ENCODE measurements at places on chromosomes 5 and 9.
A peak's percentile ranks its signal among the peaks of the same experiment; 100 is the strongest.

DNA sequence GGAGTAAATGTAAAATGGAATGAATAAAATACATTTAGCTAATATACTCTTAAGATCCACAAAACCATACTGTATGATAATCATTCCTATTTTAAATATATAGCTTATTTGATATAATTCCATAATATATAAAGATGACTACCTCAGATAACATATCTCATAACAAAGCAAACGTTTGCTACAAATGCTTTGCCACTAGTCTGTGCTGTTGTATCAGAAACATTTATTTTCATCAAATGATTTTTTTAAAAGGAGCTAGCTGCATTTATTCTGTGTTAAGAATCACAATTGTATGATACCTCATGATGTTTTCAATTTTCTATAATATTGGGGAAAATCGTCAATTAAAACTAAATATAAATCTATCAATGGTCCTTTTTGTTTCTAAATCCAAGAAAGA lies 567.2 kb downstream of the PTPRD start:
- no peak for DNase-seq

DNA sequence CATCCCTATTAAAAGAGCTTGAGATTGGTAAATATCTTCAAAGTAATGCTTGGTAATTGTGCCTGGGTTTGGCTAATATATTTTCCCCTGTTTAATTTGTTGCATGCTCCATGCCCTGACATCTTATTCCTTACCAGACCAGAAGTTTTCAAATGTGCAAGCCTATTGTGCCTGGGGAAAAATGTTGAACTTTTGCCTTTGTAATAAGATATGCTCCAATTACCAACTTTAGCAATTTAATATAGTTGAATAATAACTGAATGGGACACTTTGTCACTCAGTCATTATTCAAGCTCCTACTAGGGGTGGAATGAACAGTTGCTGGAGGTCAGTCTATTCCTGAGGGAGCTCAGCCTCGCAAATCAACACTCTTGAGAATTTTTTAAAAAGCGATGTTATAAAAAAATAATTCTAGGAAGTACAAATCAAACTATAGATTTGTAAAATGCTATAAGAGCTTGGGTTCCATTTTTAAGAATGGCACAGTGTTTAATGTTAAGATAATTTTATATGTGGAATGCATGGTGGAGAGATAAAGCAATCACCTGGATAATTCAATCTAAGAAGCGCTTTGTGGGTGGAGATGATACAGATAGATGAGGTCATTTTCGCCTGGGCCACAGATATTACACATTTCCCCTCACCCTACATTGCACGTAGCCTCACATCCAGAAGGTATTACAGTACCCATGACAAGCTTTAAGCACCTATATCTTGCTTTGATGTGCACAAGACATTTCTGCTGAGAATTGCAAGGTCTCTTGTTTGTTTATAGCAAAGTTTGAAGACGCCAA lies 231.8 kb downstream of the PIK3R1 start:
- DNase-seq = no peak

DNA sequence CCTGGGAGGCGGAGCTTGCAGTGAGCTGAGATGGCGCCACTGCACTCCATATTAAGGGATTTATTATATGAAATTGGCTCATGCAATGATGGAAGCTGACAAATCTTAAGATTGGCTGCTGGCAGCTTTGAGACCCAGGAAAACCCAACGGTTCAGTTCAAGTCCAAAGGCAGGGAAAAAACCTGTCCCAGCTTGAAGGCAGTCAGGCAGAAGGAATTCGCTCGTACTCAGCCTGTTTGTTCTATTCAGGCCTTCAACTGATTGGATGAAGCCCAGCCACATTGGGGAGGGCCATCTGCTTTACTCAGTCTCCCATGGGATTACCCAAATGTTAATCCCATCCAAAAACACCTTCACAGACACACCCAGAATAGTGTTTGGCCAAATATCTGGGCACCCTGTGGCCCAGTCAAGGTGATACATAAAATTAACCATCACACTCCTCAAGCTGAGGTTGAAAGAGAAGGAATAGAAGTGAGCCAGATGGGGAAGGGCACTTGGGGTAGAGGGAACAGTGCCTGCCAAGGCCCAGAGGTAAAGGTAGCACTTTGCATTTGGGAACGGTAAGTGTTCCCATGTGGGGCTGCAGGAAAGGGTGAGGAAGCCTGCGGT lies 8.5 kb upstream of the ORM1 start:
- DNase-seq = no peak

DNA sequence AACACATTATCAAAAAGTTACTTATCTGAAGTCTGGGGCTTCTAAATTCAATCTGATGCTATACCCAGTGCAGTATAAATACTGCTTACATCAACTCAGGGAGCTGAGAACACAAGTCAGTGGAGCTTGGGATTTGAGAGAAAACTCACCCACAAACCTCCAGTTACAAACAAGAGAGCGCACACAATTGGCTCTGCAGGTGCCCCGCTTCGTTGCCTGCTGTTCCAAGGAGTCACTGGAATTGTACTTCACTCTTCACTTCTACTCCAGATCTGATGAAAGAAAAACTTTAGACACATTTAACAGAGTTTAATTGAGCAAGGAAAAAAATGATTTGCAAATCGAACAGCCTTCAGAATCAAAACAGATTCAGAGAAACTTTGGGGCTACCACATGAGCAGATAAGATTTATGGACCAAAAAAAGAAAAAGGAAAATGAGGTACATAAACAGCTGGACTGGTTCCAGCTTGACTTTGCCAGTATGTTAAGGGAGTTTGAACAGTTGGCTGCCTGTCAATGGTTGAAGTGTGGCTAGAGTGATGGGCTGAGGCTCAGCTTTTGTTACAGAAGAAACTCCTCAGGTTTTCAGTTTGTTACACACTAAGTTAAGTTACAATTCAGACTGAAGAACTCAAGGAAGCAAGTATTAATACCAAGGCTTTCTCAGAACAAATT lies 156.6 kb downstream of the AOPEP start:
- no peak for DNase-seq

DNA sequence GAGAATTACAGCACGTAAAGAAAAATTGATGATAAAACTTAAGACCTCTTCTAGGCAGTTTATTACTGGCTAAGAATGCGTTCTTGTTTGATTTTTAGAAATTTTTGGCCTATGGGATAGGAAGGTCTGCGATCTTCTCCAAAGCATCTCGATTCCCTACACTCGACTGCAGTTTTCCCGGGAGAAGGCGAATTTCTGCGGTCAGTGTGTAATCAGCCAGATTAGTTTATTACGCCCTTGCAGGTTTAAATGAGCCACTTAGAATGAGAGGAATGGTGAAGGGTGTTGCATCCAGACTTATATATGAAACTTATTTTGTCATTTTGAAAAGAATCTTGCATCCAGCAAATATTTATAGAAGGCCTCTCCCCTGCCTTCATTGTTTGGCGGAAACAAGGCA lies 1.2 kb downstream of the MTAP start:
- DNase-seq = no peak

- DNase-seq = no peak
These were observed 19.8 kb upstream of the PIP5K1B start for GRCh38 chr9:68685213-68685612.

GRCh38 chr5:126508962-126509279 lies 85.7 kb downstream of the GRAMD2B start:
- no peak for DNase-seq

DNA sequence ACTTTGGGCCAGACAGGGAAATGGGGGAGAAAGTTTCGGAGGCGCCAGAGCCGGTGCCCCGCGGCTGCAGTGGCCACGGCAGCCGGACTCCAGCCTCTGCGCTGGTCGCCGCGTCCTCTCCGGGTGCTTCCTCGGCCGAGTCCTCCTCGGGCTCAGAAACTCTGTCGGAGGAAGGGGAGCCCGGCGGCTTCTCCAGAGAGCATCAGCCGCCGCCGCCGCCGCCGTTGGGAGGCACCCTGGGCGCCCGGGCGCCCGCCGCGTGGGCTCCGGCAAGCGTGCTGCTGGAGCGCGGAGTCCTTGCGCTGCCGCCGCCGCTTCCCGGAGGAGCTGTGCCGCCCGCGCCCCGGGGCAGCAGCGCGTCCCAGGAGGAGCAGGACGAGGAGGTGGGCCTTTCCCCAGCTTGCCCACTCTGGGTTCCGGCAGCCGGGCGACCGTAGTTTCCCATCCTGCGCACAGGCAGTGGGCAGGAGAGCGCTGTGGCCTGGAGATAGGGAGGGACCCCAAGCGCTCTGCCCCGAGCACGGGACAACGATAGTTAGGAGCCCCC lies 516 bp downstream of the MAST4 start:
- DNase-seq = no peak

DNA sequence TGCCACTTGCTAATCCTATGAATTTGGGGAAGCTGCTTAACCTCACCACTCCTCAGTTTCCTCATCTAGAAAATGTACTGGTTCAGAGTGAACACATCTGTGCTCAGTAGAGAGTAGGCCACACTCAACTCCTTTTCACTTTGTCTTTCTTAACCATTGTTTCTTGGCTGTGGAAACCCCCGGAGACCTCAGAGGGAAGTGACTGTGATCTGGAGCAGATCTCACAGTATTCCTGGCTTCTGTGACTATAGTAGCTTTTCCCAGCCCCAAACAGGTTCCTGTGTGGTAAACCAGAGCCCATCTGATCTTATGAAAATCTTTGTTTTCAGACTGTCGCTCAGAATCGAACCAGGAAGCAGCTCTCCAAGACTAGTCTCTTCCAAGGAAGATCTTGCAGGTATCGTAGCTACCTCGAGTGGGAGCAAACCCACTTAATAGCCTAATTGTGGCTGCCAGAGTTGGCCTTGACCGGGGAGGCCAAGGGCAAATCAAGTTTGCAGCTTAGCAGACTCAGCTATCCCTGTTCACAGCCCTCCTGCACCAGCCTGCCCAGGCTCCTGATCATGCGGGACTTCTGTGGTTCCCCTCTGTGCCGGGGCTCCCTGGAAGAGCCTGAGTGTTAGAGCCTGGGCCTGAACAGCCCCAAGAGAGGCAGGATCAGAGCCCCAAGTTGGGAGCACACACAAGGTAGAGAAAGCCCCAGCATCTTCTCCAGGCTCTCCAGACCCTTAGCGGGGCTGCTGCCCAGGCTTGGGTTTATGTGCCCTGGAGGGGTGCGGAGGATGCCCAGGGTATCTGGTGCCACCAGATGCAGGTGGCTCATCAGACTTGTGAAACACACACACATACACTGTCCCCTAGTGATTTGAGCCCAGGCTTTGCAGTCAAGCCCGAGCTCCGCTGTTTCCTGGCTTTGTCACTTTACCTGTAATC lies 52.2 kb upstream of the ANGPTL2 start:
- DNase-seq = no peak

GRCh38 chr5:19125956-19126713 lies 861.9 kb downstream of the CDH18 start:
- DNase-seq = no peak

DNA sequence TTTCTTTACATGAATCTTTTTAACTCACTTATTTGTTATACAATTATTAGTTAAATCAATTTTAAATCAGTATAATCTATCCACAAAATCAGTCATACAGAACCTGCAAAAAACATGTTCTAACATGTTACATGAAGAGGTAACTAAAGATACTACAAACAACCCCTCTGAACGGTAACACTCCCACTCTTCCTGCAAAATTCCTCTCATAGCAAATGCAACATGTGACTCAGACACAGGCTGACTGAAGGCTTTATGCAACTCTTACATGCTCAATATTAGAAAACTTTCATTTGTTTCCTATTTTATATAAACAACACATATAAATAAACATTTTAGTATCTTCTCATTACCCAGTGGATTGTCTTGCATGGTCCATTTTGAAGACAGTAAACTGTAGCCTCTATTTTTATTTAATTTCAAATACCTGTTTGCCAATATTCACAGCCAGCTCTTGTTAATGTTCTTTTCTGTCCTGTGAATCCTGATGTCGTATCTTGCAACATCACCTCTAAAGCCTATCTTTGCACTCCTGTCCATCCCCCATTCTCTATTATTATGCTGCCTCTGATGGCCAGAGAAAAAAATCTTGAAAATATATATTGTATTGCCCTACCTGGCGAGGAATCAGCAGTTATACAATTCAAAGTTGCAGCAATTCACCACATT lies 100.5 kb upstream of the CCDC152 start:
- DNase-seq = no peak

DNA sequence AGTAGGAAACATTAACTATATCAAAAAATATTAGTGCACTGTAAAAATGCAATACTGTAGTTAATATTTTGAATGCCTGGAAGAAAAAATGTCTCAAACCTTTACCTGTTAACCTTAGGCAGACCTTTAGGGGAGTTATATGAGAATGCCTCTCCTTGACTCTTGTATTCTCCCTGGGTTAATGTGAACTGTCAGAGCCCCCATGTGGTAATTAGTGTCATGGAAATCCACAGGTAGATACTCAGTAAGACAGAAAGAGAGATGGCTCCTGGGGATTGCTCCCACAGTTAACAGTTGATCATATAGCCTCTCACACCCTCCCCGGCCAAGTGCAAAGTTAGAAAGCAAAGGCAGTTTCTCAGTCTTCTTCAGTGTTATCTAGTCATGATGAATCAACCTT lies 742.8 kb downstream of the NR2F1-AS1 start:
- DNase-seq = no peak

DNA sequence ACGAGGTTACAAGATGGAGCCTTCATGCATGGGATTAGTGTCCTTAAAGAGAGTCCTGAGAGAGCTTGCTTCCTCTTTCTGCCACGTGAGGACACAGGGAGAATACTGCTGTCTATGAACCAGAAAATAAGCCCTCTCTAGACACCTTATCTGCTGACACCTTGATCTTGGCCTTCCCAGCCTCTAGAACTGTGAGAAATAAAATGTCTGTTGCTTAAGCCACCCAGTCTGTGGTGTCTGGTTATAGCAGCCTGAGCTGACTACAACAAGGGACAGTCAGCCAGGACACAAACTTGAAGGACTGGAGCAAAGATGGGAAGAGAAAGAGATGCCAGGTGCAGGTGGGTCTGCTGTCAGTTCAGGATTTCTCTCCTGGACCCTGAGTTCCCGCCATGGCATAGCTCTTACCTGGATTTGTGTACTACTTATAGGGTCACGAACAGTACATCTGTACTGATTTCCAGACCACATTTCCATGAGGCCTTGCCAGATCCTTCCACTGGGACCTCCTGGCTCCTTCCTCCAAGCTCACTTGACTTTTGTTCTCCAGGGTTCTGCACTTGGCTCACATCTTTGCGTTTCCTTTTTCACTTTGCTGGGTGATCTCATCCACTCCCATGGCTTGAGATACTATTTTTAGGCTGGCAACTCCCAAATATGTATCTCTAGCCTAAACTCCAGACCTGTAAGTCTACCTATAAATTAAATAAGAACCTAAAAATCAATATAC lies 44.9 kb upstream of the LIFR start:
- DNase-seq = no peak

DNA sequence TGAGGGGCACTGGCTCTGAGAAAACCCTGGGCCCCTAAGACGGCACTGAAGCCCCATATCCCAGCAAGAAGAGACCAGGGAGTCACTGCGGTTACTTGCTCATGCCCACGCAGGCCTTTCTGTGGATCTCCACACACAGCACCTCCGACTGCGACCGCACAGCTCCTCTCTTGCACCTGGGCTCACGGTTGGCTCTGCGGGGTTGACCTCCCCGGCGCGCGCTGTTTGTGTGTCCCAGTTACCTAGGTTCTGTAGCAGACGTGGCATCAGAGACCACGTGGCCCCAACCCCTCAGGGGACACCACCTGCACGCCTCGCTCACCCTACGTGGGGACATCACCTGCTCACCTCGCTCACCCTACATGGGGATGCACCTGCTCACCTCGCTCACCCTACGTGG lies 12.7 kb downstream of the LPCAT1 start:
- peak; percentile 52 for DNase-seq
